ENCODE measurements at places on chromosomes 13 and 19.

GRCh38 chr19:12884926-12885748, 1.9 kb downstream of the KLF1 start:
- ATAC-seq, result peak; percentile 73

DNA sequence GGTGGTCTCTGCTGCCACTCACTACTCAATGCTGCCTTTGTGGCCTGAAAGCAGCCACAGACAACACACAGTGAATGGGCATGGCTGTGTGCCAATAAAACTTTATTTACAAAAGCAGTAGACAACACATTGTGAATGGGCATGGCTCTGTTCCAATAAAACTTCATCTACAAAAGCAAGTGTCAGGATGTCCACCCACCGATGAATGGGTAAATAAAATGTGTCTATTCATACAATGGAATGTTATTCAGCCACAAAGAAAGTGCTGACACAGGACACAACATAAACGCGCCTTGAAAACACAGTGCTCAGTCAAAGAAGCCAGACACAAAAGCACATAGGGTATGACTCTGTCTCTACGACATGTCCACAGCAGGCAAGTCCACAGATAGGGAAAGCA, 20.1 kb downstream of the ZSCAN5A start:
- no peak for ATAC-seq

GRCh38 chr19:6866741-6867151, 20.6 kb upstream of the ADGRE1 start:
- ATAC-seq, result no peak

GRCh38 chr19:8461891-8462290, 17.1 kb downstream of the HNRNPM start:
- no peak for ATAC-seq

GRCh38 chr19:44647144-44647543, 3.4 kb downstream of the PVR start:
- ATAC-seq, result no peak

DNA sequence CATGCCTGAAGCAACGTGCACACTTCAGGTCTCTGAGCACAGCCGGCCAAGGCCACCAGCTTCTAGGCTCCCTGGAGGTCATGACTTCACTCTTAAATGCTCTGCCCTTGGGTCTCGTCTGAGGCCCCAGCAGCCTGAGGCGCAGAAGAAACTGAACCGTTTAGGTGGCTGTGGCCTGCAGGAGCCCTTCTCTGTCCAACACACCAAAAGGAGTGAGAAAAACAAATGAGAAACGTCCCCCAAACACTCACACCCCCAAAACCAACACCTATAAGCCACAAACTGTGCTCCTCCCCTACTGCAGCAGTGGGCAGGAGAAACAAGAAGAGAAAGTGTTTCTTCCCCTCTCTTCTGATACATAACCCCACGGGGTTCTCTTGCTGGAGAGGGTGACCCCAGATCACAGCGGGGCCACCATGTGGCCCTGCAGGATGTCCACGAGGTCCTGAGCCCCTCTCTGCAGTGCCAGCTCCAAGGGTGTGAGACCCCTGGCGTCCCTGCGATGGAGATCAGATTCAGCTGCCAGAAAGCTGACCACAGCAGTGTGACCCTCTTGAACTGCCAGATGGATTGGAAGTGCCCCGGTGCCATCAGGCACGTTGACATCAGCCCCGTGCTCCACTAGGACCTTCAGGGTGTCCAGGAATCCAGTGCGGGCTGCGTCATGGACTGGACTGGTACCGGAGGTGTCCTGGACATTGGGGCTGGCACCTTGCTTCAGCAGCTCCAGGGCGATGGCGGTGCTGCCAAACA, 1.0 kb upstream of the KRI1 start:
- ATAC-seq, result no peak

DNA sequence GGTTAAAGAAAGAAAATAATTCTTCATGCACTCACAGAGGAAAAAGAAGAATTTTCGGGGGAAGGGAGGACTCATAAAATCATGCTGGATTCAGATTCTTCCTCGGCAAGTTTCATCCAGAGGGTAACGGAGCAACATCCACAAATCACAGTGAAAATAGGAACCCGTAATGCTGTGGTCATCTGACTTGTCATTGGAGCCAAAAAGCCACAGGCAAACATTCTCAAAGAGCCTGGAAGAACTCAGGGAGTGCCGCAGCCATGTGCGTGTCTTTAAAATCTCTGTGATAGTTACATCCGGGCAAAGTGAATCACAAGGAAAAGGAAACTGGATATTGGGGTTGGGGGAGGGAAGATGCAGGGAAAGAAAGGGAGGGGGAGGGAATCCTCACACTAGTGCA, 33.0 kb upstream of the VSTM2B start:
- ATAC-seq, result no peak

- no peak for ATAC-seq
Measured at GRCh38 chr19:17848595-17849292, 962 bp upstream of the JAK3 start.

DNA sequence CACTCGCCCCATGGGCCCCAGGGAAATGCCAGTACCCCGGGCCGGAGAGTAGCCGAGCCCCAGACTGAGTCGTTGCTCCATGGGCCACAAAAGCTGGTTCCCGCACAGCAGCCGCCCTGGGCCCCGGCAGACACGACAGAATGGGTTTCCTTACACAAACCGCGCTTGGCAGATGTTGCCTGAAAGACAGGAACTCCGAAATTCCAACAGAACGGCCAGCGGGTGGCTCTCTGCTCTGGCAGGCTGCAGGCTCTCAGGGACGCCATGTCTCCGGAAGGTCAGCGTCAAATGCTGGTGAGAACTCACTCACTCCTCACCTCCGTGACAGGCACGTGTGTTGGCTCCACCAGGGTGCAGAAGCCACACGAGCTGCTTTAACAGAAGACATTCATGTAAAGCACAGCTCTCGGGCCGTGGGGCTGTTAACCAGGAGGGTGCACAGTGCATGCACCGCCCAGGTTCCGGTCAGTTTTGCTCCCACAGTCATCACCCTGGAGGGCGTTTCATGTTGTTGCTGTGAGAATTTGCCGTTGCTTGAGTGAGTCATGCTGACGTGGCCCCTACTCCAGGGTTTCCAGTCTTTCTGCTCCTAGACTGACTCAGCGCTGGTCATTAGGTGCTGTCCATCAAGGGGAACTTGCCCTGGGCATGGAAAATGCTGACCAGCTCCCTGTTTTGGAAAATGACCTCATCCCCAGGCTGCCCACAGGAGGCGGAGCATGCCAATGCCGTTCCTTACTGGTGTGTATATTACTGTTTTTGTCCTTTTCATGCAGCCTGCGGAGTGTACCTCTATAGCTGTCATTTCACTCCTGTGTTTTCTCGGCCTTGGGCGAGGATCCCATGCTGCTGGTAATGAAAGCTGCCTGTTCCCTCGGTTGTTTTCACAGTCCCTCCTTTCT, 44.8 kb downstream of the ANKRD10 start:
- peak; percentile 25 for ATAC-seq

DNA sequence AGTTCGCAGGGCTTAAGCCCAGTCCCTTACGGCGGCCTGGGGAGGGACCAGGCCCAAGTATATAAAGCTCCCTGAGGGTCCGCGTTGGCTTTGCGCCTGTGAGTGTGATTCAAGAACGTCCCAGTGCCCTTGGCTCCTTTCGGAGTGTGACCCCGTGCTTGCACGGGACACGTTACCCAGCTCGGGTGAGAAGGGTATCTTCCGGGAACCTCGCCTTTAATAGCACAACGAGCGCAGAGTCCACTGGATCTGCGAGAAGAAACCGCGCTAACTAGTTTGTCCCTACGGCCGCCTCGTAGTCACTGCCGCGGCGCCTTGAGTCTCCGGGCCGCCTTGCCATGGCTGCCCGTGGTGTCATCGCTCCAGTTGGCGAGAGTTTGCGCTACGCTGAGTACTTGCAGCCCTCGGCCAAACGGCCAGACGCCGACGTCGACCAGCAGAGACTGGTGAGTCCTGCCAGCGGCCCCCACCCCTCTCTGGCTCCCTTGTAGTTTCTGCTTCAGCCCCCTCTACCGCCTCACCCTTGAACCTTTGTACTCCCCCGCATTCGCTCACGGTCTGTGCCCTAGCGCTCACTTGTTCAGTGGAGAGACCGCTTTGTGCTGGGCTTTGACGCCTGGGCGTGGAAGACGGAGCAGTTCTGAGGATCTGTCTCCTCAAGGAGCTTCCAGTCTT, at the start of gene DNAJC15:
TSS of gene DNAJC15 (plus strand) at position 298 of the 675 bp plus-strand sequence. CDS start at position 339, 41 bp downstream.
- peak; percentile 90 for ATAC-seq

- ATAC-seq, result peak; percentile 55
Measured at GRCh38 chr19:47471733-47472457, at the start of gene SLC8A2. Gene SLC8A2, minus strand, starts transcription at chr19:47471893. Its CDS starts 5,490 bp downstream, at chr19:47466403.

GRCh38 chr13:94662274-94662945, 49.9 kb downstream of the SOX21 start:
- no peak for ATAC-seq

DNA sequence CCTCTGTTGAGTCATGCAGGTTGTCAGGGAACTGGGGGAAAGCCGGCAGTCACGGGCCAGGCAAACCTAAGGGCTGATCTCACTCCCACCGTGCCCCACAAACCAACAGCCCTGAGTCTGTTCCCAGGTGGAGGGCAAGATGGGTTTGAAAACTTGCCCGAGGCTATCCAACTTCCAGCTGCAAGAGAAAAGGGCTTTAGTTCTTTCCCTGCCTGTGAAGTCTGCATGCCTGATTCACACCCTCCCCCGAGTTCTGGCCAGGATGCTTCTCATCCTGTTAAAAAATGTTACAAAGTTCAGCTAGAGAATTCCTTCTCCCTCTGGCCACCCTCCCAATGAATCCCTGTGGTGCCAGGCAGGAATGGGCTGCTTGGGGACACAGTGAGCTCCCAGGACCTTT, 33.1 kb downstream of the MYO16 start:
- no peak for ATAC-seq

- no peak for ATAC-seq
Measured at GRCh38 chr13:51233117-51233826, 11.1 kb downstream of the FAM124A start.

DNA sequence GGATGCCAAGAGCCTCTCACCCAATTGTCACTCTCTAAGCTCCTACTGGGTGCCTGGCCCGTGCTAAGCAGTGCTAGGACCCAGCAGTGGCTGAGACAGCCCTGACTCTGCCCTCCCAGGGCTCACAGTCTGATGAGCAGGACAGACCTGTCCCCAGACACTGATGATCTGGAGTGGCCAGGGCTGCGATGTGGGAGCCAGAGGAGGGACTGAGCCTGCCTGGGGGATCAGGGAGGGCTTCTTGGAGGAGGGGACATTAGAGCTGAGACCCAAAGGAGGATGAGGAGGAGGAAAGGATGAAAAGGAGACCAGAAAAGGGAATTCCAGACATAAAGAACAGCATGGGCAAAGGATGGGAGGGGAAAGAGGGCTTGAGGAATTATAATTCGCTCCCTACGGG, 6.6 kb downstream of the ERCC1 start:
- no peak for ATAC-seq

DNA sequence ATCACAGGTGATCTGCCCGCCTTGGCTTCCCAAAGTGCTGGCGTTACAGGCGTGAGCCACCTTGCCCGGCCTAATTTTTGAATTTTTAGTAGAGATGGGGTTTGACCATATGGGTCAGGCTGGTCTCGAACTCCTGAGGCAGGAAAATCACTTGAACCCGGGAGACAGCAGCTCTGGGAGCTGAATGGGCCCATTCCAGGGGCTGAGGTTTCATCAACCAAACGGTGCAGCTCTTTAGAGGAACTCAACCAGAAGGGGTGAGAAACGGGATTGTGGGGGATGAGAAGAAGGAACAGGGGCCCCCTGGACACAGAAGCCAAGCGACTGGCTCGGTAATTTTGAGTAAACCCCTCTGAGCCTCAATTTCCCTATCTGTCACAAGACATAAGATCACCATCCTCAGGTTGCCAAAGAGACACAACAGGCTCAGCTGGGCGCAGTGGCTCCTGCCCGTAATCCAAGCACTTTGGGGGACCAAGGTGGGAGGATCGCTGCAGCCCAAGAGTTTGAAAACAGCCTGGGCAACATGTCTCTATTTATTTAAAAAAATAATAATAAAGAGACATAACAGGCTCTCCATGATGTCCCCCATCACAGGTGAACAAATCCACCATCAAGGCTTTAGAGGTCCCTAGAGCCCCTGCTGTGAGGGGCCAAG, 562 bp downstream of the IQCN start:
- ATAC-seq, result no peak

DNA sequence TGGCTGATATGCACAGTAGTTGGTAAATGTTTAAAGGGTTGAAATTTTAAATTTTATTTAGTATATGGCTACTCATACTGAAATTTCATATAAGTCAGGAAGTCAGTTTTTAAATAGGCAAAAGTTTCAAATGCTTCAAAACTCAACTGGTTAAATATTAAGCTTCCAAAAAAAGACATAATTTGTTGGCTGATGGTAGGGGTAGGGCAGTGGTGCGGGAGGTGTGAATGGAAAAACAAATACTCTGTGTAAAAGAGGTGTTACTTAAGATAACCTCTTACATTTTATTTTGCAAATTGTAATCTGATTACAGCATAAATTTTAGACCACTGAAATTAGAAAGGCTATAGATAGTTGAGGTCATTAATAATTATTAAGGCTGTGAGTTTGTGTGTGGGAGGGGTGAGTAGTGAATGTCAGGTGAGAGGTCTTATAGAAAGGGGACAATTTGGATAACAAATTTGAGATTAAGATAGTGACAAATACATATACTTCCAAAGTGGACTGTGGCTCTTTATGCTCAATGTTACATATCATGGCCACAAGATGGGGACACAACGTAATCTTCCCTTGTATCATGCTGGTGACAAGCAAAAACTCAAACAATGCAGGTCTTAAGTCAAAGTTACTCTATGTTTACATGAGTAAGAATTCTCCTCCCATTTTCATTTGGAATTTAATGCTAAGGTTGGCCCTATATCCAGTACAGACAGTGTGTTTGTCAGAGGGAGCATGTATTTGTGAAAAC, 36.6 kb upstream of the OXGR1 start:
- ATAC-seq, result no peak

GRCh38 chr19:56372281-56372680, 21.1 kb downstream of the ZNF582 start:
- no peak for ATAC-seq

DNA sequence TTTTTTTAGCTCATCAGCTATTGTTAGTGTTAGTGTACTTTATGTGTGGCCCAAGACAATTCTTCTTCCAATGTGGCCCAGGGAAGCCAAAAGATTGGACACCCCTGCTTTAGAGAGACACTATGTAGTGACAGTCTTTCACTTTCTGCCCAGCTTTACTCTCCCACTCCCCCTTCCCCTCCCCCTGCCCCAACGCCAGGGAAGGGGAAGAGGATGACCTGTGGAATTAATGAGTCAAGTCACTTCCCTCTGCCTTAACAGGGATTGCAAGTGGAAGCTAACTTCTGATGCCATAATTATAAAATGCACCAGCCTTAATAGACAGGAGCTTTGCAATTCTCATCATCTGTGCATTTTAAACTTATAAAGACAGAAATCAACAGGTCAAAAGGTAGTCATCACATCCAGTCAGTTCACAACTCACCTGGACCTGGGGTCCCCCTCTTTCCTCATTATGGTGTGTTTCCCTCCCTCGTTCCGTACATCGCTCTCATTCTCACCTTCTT, 1.6 kb downstream of the ZNF415 start:
- ATAC-seq, result no peak

DNA sequence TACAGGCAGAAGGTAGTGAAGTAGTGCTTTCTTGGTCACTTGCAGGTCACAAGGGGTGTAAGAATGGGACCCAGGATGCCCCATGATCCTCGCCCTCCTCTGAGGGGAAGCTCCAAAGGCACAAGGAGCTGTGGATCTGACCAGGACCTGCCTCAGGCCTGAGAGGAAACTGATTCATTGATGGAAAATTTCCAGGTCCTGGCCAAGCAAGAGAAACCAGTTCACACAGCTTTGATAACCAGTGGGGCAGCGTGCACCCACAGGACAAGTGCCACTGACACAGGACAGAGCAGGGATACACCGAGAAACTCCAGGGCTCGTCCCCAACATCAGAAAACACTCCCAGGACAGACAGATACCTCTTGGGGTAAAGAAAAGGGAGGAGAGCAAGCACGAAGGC, 177.1 kb downstream of the RBM26 start:
- no peak for ATAC-seq
